Retina (tissue), 1 donor: ENCODE measurements at places on chromosomes 7 and 10.

GRCh38 chr10:53315709-53316108 is 543.1 kb upstream of the MBL2 start:
- no peak for DNase-seq

DNA sequence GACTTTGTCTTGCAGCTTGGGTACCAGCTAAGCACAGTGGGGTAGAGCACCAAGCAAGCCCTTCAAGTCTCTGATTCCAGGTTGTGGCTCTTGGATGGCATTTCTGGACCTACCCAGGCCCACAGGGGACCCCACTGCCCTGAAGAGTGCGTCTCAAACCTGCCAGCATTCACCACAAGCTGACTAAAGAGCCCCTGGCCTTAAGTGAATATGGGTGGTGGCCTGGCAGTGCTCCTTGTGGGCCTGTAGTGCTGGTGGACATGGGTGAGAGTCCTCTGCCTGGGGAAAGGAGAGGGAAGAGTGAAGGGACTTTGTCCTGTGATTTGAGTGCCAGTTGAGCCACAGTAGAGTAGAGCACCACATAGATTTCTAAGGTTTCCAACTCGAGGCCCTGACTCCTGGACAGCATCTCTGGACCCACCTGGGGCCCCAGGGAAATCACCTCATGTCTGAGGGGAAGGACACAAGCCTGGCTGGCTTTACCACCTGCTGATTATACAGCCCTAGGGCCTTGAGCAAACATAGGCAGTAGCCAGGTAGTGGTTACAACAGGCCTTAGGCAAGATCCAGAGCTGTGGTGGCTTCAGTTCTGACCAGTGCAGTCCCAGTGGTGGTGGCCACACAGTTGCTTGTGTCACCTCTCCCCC is 23.7 kb downstream of the GSDME start:
- DNase-seq, result no peak

DNA sequence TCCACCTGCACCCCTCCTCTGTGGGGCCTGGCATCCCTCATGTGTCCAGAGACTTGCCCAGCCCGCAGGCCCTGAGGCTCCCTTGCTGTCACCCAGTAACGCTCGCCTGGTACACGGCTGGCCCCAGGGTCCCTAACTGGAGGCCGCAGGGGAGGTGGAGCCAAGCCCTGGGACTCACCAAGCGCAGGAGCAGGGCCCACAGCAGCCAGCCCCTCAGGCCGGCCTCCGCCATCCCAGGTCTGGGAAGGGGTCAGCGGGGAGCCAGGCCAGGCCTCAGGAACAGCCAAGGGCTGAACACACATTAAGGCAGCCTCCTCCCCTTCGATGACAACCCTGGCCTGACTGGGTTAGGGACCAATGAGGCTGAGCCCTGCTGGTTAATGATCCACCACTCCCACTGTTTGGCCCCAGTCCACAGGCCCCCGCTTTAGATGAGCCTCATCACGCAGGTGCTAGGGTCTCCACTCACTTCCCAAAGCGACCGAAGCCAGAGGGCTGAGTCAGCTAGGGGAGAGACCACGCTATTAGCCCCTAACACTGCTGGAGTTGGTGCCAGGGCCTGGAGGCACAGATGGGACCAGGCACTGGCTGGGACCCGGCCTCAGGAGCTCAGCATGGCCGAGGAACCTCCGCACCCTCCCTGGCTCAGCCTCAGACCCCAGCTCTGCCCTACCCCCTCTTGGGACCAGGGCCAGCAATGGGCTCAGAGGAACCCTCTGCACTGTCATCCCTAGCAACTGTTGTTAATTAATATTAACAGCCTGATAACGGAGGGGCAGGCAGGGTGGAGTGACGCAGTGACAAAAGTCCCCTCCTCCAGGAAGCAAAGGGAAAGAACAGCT is at the start of gene NPC1L1:
NPC1L1 (minus strand) TSS at position 303 of the 842 bp plus-strand sequence; CDS start at position 232, 71 bp downstream.
- DNase-seq, result no peak

DNA sequence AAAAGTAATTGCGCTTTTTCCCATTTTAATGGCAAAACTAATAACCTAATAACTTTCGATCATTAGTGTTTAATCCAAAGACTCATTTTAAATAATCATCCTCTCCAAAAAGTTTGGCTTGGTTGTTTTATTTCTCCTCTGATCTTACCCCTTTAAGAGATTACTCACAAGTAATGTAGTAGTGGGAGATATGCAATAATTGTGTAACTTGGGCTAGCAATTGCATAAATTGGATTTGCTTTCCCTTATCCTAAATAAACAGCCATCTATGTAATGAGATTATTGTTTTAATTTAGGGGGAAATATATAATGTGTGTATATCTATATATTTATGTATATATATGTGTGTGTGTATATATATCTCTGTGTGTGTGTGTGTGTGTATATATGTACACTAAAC is 82.5 kb downstream of the RNLS start:
- DNase-seq, result no peak

DNA sequence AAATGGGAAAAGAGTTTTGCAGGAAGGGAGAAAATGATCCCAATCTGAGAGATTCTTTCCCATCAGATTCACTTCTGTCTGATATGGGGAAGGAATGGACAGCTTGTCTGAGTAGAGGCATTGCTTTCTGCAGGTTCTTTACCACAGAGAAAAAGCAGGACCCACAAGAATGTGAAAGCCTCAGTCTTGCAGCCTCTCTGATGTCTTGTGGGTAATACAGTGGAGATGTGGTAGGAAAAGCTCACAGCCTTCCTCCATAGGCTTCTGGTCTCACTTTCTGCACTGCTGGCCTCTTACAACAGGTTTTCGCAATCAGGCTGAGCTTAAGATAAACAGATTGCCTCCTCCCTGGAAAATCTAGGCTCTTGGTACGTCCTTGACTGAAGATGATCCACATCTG is 551 bp downstream of the IFIT1 start:
- DNase-seq, result no peak

DNA sequence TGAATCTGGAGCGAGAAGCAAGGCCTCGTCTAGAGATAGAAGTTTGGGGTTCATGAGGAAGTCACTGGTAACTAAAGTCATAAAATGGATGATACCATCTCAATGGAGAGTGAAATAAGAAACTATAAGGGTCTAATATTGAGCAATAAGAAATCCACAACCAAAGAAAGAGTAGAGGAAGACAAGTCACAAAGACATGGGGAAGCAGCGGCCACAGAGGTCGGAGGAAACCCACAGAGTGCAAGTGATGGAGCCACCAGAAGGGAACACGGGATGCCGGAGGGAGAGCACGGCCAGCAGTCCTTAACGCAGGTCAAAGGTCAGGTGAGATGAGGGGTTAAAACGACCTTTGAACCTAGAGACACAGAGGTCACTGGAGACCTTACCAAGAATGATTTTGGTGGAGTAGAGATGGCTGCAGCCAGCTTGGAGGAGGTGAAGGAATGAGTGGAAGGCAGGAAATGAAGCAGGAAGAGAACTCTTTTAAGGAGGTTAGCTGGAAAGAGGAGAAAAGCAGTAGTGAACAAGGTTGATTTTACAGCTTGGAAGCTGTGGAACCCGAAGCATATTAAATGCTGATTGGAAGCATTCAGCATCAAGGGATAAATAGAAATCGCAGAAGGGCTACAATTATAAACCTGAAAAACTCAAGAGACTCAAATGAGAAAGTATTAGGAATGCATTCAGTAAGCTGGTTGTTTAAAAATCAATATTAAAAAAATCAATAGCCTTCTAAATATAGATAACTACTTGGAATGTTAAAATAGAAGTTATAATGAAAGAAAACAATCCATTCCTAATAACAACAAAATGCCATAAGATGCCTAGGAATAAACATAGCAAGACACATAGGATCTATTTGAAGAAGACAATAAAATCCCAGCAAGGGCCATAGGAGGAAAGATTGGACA is 93.7 kb downstream of the SVOPL start:
- DNase-seq, result peak; percentile 17

- DNase-seq, result no peak
Measured at GRCh38 chr10:103872137-103872931, 17.0 kb upstream of the SH3PXD2A start.

GRCh38 chr10:119211625-119212441 is 4.5 kb downstream of the GRK5 start:
- no peak for DNase-seq

- DNase-seq, result no peak
Measured at GRCh38 chr10:338171-339037, 203.1 kb downstream of the ZMYND11 start.

GRCh38 chr10:97687785-97688781 is 1.0 kb upstream of the AVPI1 start:
- DNase-seq, result no peak

- no peak for DNase-seq
Measured at GRCh38 chr7:12757443-12757842, 70.0 kb downstream of the ARL4A start.

DNA sequence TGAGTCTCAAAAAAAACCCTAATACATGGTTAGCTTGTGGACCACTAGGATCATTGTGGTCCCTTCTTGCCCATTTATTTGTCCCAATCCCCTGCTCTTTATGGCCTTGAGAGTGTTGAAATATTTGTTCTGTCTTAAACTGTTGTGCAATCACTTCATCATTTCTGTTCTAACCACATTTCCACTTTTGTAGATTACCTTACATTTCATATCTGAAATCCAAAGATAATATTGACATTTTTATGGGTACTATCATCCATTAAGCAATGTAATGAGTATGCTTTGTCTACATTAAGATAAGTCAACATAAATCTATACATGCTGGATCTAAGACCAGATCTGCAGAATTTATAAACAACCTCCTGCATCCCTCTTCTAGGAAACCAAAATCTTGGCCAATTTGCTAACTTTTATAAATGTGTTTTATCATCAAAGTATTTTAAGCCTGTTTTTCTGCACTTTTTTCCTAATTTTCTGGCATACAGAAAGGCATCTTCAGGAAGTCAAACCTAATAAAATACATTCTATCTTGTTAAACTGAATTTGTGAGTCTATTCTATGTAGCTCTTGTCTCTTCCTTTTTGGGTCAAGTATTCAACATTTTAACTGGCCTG is 359.4 kb upstream of the CELF2 start:
- no peak for DNase-seq

- no peak for DNase-seq
Measured at GRCh38 chr10:125152450-125153368, 7.7 kb downstream of the CTBP2 start.

DNA sequence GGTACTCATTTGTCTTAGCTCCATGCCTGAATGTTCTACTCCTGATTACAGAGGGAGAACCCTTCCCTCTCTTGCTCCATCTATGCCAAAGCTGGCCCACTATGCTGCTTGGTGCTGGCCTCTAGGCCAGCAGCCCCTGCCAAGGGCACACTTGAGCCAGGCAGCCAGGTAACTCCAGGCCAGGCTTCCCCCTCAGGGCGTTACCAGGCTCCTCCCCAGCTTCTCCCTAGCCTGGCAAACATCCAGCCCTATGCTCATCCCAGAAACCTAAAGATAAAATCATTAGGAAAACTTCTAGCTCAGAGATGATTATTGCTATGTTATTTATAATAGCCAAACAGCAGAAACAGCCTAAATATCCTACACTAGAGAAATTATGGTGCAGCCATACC is 103.7 kb downstream of the KCNMA1 start:
- no peak for DNase-seq

- no peak for DNase-seq
Measured at GRCh38 chr7:5703572-5704533, 77.6 kb downstream of the RNF216 start.

DNA sequence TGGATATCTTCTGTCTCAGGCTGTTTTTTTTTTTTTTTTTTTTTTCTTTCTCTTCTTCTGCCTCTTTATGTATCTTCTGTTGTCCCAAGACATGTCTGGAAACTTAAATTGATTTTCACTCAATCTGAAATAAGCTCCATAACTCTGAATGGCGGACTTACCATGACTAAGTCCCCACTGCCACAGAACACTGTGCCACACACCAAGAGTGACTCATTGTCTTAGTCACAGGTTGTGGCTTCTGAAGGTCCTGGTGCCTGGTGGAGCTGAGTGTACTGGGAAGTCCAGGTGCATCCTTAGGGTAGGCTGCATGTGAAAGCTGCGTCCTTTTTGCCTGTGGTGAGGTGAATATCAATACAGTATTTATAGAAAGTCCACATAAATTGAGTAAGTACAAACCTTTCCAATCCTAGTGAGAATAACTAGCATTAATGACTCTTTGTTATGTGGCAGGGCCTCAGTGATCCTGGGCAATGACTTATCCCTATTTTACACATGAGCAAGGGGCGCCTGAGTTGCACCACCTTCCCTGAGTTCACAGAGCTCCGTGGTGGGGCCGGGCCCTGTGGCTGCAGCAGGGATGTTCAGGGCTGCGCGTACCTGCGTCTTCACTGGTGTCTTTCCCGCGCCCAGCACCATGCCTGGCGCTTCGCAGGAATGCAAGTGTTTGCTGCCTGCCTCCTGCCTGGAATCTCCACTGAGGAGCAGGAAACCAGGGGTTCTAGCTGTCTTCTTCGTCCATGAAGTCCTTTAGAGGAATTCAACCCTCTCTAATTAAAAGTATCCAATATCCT is 4.3 kb downstream of the PFKP start:
- DNase-seq, result no peak

GRCh38 chr10:97861097-97861750 is 11.6 kb downstream of the GOLGA7B start:
- DNase-seq, result no peak

DNA sequence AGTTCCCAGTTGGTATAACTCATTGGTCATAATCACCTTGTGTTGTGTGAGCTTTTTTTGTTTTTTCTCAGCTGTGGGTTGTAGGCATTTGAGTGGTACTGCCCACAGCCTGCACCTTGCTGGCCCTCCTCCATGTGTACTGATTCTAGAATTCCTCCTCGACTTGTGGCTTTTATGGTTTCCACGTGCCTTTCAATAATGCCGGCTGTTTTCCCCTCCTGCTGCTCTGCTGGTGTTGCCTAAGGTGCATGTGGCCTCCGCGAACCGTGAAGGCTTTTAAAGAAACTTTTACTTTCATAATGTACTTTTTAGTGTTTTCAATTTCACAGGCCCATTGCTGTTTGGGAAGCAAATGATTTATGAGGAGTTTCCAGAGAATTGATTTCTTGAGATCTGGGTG is 518.0 kb downstream of the REEP3 start:
- no peak for DNase-seq

DNA sequence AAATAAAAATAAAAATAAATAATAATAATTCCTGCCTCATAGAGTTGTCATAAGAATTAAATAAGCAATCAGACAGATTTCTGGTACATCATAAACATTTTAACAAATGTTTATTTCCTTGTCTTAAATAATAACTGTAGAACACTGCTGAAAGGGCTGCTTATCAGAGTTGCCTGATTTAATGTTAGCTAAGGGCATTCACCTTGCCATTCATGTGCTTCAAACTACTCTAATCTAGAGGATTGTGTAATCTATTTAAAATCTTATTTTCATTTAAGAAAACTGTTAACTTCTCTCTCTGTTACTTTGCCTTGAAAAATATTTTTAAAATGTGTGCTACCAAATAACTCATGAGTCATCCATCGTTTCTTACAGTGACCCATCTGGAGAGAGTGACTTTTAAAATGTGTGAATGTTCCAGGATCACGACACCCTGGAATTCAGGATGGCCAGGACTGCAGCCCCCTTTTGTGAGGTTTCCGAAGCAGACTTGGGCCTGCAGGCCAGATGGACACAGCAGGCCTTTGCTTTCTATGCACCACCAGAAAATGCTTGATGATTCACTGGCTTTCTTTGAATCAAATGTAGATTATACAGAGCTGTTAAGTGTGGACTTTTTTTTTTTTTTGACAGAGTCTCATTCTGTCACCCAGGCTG is 109.1 kb upstream of the TNS3 start:
- DNase-seq, result no peak

- DNase-seq, result no peak
Measured at GRCh38 chr7:57342954-57343353, 107.0 kb upstream of the ZNF716 start.
